GM12892 (cell line): ENCODE measurements at places on chromosomes 5 and 9.

DNA sequence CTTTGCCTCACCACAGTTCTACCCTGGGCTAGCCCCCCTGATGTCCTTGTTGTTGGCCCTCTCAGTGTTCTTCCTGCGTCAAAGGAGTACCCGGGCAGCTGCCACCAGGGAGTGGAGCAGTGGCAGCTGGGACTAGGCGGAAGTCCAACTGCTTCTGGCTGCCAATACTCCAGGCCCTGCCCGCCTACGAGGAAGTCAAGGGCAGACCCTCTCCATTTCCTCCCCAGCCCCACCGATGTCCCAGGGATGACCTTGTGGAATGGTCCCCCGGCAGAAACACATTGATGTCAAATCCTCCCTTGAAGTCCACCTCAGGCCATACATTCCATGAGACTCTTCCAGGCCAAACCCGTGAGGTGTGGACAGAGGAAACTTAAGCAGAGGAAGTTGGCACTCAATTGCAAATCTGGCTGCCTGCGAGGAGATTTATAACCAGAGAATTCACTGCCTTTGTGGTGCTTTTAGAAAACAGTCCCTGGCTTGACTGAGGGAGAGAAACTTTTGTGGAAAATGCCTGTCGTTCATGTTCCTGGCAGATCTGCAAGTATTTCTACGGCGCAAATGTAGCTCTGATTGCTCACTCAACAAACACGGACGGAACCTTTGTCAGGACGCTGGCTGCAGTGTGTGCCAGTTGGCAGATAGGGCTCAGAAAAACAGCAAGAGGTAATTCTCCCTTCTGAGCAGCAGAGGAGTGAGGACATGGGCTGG lies 339.7 kb downstream of the RAB3C start:
- no peak for DNase-seq

DNA sequence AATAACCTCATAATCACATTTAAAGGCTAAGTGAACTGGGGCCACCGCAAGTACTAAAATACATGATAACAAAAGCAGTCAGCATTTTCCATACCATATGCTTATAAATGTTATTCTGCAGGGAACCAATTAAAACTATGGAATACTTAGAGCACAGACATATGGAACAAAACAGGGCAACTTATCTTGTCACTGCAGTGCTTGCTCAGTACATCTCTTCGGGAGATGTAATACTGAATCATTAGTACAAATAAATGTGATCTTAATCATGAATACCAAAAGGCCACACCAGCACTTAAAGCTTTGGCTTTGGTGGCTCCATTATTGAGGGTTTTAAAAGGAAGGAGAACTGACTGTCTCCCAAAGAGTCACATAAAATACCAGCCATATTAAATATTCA lies 32.1 kb downstream of the PRUNE2 start:
- DNase-seq, result no peak

DNA sequence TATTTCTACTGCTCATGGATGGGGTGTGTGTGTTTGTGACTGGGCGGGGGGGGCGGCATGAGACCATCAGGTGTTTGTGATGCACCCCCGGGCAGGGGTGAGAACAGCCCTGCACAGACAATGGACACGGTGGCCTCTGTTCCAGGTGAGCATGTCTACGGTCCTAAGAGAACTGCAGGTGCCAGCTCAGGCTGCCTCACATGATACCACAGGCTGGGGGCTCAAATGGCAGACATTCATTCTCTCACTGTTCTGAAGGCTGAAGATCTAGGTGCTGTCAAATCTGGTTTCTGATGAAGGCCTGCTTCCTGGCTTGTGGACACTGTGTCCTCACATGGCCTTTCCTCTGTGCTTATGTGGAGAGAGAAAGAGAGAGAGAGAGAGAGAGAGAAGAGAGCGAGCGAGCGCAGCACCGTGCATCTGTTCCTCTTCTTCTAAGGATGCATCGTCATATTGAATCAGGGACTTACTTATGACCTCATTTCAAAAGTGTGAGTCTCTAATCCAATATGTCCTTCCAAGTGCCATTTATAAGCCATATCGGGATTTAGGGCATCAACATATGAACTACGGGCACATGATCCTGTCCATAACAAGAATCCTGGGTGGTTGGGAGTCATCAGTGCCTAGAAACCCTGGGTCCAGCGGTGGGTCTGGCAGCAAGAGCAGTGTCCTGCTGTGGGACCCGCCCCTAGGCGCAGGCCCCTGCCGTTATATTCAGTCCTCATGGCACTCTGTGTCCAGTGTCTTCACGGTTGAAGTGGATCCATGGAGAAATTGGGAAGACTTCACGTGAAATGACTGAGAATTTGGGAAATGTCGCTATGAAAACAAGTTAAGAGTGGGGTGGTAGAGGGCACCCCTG lies 42.5 kb downstream of the NXNL2 start:
- no peak for DNase-seq

- peak; percentile 56 for DNase-seq
These were observed 4.6 kb downstream of the CSF1R start for GRCh38 chr5:150081541-150082283.

GRCh38 chr9:98943682-98944056 lies at the start of gene COL15A1:
TSS of gene COL15A1 (plus strand) at chr9:98943907. CDS start at chr9:98944062, 155 bp downstream.
- DNase-seq, result no peak

GRCh38 chr9:82419696-82420486 lies 431.3 kb downstream of the SPATA31D1 start:
- DNase-seq, result no peak

GRCh38 chr5:141258948-141259347 lies 13.8 kb downstream of the PCDHB15 start:
- no peak for DNase-seq

GRCh38 chr9:121937240-121937639 lies 155.9 kb downstream of the TTLL11 start:
- no peak for DNase-seq

DNA sequence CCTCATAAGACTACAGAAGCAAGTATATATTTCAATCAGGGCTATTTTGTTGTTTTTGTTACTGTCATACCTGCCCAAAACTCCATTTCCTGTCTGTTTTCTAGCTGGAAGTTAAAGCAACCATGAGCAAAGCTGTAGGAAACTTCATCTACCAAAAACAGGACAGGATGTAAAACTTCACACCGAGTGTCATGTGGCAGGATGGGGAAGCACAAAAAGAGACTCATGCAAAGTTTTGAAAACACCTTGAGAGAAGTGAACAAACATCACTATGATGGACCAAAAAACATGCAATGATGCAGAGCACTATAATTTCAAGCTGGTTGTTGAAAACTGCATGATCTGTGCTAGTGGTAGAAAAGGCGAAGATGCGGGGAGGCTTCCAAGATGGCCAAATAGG lies 6.3 kb upstream of the GZMA start:
- DNase-seq, result no peak

DNA sequence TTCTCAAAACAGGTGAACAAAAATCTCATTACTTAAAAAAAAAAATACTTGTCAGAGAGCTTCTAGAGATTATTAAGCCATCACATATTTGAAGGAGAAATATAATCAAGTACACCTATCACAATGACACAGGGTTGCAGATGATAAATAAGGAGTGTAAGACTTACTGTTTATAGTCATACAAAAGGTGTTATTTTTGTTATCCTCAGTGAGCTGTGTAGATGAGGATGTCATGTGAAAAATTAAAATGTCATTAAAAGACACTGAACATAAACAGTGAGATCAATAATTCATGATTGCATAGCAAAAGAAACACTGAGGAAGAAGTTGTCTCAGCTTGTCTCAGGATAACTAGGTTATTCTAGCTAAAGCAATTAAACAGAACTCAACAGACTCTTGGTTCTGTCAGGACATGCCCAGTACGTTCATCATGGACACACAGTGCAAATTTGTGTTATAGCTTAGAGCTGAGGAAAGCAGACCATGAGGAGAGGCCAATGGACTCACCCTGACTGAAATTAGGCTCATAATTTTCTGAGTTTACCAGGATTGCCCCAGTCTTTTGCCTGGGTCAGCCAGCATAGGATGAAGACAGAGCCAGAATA lies 1162.6 kb upstream of the C9orf72 start:
- no peak for DNase-seq

GRCh38 chr9:133683586-133684120 lies 47.5 kb downstream of the DBH start:
- DNase-seq, result no peak

DNA sequence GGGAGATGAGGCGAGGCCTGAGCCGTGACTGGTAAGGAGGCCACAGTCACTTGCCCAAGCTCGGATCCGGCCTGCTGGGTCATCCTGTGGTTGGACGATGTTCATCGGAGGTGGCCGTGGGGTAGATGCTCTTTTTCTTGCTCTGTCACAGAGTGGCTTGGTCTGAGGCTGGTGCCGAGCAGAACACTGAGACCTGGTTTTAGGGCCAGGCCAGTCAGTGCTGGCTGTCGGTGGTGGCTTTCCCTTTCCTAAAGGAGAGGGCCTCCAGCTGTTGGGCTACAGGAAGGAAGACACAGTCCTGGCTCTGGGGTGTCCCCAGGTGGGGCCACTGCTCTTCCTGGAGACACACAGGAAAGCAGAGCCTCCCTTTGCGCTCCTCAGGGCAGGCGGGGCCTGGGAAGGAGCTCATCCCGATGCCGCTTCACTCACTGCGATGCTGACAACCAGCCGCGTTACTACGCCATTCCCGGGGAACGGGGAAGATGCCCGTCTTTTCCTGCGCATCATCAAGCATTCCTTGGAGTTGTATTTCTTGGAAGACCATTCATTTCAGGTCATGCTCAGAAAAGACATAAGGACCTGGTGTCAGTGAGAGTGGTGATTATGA lies 254.8 kb upstream of the IRX4 start:
- no peak for DNase-seq

DNA sequence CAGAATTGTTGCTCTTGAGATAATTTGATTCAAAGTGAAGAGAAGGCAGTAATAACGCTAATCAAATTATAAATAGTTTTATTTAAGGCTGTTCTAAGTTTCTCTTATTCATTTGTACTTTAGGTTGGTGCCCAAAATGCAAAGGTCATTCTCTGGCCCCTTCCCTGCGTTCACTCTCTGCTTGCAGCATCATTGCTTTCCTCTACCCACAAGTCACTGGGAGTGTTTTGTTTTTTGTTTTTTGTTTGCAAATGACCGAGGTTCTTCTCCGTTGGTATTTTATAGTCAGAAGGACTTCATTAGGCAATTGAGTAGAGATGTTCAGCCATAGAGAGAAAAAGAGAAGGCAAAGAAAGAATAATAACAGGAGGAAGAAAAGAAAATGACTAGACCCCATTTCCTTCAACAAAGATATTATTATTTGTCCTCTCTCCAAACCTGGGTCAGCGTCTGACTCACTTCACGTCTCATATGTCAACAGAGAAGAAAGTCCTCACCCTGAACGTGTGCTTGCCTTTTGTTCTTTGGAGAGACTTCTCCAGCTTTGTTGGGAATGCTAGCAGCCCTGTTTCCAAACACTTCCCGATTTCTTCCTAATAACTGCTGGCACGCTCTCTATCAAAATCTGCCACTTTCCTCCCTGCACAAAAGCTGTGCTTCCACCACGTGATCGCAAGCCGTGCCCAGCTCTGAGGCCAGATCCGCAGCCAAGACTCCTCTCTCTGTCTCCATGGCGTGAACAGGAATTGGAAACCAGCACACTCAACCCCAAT lies 119.8 kb downstream of the EBF1 start:
- no peak for DNase-seq

DNA sequence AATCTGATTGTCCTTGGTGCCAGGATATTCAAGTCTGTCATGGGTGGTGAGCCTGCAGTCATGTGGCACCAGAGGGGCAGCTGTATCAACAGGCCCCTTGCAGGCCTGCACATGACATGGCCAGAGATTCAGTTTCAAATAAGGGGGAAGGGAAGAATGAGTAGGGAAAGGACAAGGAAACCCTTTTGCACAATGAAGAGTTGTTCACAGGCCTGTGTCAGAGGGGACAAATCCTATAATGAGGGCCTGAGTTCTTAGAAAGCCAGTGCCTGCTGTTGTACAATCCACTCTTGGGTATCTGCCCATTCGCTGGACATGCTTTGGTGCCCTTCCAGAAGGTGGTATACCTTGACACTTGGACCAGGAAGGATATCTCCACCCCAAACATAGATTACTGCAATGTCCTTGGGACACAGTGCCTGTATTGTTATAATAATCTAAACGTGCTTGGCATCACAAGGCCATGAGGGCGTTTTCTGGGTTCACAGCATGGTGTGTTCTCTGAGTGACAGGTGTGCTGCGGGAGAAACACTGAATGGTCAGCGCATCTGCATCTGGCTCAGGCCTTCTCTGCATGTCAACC lies 1.9 kb upstream of the TMEM171 start:
- DNase-seq, result no peak

DNA sequence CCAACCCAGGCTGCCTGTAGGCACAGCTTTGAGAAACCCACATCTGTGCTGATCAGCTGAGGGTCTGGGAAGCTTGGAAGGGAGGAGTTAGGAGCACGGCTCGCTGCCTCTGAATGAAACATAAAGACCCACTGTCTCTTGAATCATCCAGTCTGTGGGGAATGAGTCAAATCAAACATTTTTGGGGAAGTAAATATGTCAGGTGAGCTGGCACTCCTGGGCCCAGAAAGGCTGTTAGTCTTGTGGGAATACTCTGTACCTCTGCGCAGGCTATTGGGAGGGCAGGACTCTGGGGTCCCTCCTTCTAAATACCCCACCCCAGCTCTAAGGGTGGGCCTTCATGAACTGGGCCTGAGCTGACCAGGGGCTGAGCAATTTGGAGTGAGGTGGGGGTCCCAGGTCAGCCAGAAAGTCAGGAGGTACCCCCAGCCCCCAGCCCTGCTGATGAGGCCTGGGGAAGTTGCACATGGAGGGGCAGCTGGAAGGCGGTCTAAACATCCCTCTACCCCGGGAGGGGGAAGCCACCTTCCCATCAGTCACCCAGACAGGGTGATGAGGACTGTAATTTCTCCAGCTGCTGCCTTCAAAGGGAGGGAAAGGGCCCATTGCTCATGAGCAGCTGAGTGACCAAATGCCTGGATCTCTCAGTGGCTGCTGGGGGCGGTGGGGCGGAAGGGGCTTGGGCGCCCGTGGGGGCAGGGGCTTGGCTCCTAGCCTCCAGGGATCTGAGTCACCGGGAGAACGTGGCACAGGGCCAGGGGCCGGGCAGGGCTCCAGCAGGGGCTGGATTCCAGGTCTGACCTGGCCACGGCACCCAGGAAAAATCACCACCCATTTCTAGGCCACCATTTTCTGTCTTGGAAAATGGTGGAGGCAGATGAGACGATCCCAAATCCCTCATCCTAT lies 10.8 kb downstream of the FIBCD1 start:
- DNase-seq, result peak; percentile 57

- no peak for DNase-seq
These were observed 247.1 kb upstream of the CCNG1 start for GRCh38 chr5:163190283-163190682.

- no peak for DNase-seq
These were observed 526.2 kb upstream of the ST8SIA4 start for GRCh38 chr5:101429241-101429640.
